Caudate nucleus (tissue), 63 donors: ENCODE measurements at places on chromosomes 2 and 18.

DNA sequence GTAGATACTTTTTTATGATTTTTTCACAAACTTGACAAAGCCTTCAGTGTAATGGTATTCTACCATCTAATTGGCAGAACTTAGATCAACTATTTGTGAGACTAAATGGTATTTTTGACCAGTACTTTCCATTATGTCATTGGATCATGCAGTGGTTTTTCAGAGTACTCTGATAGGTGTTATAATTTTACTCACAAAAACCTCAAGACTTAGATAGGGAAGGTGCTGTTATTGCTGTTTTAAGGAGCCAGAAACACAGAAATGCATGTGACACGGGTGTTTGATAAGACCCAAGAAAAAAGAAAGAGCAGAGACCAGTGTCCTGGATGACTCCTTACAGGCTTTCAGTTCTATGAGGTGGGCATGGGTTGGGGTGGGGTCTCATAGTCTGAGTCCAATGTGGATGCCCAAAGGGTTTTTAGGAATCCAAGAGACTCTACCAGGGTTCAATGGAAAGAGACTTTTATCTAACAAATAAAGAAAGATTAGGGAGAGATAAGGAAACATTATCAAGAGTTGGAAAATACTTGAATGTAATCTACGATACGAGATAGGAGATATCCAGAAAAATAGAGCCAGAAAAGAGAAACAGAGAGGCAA lies 31.3 kb downstream of the SP140 start:
- no peak for DNase-seq

DNA sequence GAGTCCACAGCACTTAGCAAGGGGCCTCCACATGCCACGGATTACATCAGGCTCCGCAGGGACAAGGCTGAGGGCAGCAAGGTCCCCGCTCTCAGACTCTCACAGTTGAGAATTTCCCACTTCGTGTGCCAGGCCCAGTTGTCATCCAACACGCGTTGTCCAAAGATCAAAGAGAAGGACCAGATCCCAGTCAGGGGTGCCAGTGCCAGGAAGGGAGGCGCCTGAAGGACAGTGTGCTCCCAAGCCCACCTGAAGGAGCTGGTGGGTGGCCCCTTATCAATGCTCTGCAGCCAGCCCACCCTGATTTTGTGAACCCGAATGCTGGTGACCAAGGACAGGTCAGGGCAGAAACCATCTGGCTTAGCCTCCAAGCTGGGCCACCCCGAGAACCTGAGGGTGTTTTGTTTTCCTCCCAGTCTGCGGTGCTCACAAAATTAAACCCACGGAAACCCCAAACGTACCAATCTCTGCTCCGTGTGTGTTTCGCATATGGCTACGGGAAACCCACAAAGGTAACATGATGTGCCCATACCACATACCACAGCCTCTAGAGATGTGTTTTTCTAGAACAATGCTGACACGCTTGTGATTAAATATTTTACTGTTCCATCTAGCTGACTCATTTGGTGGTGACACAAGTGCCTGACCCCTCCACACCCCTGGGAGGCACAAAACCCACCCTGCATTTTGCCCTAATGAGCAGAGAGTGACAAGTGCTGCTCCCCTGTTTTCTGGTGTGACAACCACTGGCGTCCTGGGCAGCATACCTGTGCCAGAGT lies 24.5 kb downstream of the CRACDL start:
- no peak for DNase-seq

DNA sequence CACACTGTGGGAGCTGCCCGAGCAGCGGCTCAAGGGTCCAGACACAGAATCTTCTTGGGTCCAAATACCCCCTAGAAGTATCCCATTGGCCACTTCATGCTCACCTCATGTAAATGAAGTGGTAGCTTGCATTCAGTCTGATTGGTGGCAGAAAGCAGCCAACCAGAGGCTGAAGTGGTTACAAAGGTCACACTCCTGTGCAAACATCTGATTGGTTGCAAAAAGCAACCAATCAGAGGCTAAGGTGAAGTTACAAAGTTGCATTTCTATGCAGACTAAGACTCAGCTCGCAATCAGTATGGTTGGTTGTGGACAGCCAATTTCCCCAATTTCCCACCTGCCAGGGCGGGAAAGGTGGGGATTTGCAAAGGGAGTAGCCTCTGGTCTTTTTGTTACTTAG lies 94.3 kb downstream of the DGKD start:
- no peak for DNase-seq

DNA sequence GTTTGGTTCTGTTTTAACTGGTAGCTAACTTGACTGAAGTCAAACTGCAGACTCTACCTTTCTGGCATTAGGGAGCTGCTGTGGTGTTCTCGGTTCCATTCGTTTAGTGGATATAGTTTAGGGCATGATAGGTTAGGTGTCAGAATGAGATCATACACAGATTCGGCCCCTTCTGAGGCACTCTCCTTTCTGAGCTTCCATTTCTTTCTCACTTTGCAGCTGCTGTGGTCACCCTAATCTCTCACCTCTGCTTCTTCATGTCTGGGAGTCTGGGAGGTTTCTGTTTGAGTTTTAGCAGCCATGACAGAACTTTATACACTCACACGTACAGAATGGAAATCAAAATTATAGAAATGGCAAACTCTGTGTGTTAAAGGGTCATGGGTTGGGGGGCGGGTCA lies 122.8 kb downstream of the ATP9B start:
- no peak for DNase-seq

DNA sequence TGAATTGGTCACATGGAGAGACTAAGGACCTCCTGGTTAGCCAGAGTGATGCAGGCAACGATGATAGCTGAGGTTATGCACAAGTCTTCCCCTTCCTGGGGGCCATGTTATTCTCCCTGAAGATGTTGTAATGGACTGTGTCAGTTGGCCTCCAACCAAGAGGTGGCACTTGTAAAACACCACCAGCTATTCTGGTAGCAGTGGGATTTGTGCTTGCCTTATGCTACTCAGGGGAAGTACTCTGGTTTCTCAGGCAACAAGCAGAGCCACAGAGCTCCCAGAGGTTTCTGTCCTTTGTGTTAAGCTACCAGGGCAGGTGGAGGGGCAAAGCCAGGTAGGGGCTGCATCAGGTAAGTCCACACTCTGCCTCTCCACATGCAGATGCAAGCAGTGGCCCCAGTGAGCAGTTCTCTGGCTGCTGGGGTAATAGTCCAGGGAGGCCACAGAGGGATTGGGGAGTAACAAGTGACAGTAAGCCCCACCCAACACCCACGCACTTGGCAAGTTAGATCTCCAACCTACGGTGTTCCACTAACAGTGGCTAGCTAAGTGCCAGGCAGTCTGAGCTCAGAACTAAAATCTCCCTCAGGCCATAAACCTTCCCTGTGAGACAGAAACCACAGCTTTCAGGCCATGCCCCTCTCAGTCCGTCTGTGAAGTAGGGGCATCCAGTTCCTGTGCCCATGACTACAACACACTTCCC lies 99.7 kb downstream of the RND3 start:
- no peak for DNase-seq

DNA sequence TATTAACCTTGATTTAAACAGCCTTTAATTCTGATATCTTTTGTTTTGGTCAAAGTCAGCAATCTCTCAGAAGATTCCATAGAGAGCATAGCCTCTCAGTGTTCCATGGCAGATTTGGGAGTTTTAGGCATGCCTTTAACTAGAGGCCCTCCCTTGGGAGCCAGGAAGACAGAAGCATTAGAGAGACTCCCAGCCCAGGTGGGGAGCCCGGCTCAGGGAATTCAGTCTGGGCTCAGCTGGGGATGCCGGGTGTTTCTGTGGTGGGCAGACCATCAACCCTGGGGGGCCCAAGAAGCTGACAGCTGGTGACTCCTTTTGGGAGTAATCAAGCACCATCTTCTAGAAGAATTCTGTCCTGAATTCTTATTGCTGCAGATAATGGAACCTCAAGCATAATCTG lies 99.7 kb upstream of the CELF4 start:
- DNase-seq: no peak

GRCh38 chr2:189147361-189147760 lies 32.2 kb downstream of the COL5A2 start:
- DNase-seq: no peak

DNA sequence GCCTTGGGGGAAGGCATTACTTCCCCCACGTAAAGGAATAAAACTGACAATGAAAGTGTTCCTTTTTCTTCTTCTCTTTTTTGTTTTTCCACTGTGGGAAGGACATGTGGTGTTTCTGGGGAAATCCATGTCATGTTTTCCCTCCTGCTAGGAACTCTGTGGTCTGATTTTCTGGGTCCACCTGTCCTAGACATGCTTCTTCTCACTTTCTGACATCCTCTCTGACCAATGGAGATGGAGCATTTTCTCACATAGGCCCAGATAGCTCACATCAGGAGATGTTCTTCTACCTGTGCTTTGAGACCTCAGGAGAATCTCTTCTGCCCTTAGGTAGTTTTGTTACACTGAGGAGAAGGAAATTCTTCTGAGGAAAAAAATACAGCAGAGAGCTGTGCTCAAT lies 252.0 kb upstream of the SIX3 start:
- DNase-seq: no peak

GRCh38 chr2:37493425-37493824 lies 149.0 kb downstream of the QPCT start:
- DNase-seq: no peak

GRCh38 chr2:238152771-238153688 lies 5.7 kb upstream of the ERFE start:
- no peak for DNase-seq

DNA sequence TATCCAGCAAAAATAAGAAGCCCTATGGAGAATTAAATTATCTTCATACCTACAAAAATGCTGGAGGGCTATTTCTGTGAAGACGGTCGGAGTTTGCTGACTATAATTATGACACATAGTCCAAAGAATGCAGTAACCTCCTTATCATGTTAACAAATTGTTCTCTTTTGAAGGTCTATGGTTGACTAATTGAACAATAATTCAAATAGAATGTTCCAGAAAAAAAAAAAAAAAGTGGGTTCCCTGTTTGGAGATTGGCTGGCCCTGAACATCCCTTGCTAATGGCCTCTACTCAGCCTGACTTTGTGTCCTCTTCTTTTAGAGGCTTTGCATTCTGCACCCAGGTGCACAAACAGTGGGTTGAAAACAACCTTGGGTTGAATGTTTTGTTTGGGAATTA lies 82.8 kb upstream of the CCBE1 start:
- DNase-seq: no peak

- no peak for DNase-seq
These were observed 136.2 kb downstream of the PXDN start for GRCh38 chr2:1607971-1608688.

GRCh38 chr18:26650310-26651268 lies 102.2 kb upstream of the KCTD1 start:
- DNase-seq: no peak

DNA sequence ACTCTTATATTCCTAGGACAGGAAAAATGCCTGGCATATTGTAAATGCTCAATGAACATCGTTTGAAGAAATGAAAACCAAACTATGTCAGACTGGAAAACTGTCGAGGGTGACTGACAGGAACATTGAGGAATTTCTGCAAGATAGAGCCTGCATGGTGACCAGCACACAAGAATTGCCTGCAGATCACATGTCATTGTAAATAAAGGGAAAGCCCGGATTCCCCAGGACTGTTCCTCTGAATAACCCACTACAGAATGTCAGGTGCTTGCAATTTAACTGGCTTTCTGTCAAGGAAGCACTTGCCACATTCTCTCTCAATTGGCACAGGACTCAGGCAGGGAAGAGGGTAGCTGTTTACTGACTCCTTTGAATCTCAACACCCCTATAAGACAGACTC lies 129.0 kb upstream of the REG3G start:
- DNase-seq: no peak
